GM04503 (cell line): ENCODE measurements at places on chromosomes 7 and 10.

GRCh38 chr7:88167223-88167622 lies 52.6 kb downstream of the SRI start:
- no peak for DNase-seq

GRCh38 chr10:69064762-69065328 lies 23.1 kb upstream of the SRGN start:
- DNase-seq: no peak

GRCh38 chr7:139034336-139034735 lies 1.5 kb downstream of the ZC3HAV1L start:
- no peak for DNase-seq

DNA sequence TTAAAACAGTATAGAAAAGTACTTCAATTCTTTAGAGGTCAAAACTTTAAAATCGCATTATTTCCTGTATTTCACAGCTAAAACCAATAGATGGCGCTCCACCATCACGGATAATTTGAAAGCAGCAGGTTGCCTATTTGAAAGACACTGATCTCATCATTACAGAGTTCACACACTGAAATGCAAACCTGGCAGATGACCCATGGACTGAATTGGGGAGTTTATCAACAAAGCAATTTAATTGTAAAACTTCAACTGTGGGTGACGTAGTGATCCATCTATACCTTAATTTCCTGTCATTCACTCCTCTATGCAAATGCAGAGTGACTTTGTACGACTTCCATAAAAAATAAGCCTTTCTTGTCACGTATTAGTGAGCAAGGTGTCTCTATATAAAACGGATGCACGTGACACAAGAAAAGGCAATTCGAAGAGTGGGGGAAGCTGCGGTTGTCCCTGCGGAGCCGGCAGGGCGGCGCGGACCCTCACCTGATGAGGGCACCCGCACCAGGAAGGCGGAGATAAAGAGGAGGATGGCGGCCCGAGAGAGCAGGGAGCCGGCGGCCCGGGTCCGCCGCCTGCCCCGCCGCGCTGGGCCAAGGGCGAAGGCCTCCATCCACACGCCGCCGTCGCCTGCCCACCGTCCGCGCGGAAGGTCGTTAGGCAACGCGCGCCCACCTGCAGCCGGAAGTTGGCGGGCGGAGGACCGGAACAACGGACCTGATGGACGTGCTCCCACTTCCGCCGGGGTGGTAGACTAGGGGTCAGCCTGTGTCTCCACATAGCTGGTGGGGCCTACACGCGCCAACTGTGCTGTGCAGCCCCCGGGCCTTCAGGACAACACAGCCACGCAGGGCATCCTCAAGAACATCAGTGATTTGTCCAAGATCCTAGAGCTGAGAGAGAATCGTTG lies at the start of gene ZPBP:
ZPBP (minus strand) TSS at position 668 of the 913 bp plus-strand sequence; CDS start at position 616, 52 bp downstream.
- no peak for DNase-seq

DNA sequence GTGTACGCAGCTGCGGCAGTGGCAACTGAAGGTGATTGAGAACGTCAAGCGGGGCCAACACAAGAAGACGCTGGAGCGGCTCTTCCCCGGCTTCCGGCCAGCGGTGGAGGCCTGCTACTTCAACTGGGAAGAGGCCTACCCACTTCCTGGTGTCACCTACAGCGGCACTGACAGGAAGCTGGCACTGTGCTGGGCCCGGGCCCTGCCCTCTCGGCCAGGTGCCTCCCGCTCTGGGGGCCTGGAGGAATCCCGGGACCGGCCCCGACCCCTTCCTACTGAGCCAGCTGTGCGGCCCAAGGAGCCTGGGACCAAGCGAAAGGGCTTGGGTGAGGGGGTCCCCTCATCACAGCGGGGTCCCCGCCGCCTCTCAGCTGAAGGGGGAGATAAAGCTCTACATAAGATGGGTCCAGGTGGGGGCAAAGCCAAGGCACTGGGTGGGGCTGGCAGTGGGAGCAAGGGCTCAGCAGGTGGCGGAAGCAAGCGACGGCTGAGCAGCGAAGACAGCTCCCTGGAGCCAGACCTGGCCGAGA lies 6.5 kb downstream of the ZSWIM8 start:
- no peak for DNase-seq

- DNase-seq: no peak
Observed at GRCh38 chr10:103757531-103758293, 97.7 kb downstream of the SH3PXD2A start.

DNA sequence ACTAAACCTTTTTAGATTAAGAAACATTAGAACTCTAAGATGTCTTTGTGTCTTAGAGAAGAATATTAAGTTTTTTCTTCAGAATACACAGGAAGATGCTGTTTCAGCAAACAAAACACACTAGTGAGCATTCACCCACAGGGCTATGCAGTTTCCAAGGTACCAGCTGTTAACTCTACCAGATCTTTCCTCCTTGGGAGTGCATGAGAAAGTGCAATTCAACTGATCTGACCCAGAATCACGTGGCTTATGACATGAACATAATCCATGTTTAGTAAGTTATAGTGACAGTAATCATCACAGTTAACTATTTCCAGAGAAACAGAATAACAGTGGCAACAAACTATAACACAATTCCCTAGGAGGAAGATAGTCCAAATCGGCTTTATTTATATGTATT lies 270.7 kb downstream of the CACNA2D1 start:
- DNase-seq: no peak

- no peak for DNase-seq
Observed at GRCh38 chr10:43598446-43598845, 7.8 kb upstream of the ZNF485 start.

DNA sequence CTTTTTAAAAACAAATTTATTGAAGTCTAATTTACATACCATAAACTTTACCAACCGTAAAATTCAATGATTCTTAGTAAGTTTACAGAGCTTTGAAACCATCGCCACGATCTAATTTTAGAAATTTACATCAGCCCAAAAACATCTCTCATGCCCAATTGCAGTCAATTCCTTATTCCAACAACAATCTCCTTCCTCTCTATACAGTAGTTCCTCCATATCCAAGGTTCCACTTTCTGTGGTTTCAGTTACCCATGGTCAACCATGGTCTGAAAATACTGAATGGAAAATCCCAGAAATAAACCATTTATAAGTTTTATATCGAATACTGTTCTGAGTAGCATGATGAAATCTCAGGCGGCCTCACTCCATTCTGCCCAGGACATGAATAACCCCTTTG lies 183.4 kb upstream of the ADCY1 start:
- no peak for DNase-seq

GRCh38 chr10:71701496-71702132 lies 18.0 kb downstream of the C10orf105 start:
- DNase-seq: no peak

GRCh38 chr10:73763343-73763742 lies 18.5 kb upstream of the CHCHD1 start:
- no peak for DNase-seq

- DNase-seq: no peak
Observed at GRCh38 chr7:86339051-86339450, 304.7 kb upstream of the GRM3 start.
